ENCODE measurements at places on chromosomes 1 and 21.
A peak's percentile ranks its signal among the peaks of the same experiment; 100 is the strongest.

GRCh38 chr1:74161497-74161896 lies 36.5 kb downstream of the LRRIQ3 start:
- no peak for DNase-seq

DNA sequence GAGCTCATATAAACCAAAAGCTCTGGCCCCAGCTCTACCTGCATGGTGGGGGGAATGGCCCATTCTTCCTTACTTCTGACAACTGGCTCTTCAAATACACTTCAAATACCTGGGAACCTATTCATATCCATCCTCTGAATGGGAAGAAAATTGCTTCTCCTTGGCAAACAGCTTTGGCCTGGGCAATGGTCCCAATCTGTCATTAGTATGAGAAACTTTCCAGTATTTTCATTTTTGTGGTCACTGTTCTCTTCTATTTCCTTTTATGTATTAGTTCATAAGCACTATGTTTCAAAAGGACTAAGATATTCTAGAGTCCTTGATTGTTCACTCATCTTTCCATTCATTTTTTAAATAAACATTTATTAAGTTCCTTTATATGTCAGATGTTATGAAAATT lies 5.2 kb upstream of the HSD3B2 start:
- DNase-seq, result no peak

- DNase-seq, result peak; percentile 21
Measured at GRCh38 chr1:204152310-204153044, 633 bp upstream of the ETNK2 start.

DNA sequence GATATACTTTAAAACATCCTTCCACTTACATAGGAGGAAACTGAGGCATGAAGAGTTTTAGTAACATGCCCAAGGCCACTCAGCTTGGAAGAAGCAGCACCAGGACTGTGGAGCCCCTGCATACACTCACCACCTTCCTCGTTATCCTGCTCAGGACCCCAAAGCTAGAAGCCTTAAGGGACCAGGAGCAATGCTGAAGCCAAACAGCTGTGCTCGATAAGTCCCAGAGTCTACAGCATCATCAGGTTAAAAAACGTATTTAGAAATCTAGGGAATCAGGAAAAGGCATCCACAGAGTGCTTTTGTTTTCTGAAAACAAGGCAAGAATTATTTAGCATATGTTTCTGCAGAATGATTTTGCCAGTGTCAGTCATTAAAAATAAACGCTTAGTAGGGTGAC lies 301.7 kb upstream of the ESRRG start:
- DNase-seq, result no peak

DNA sequence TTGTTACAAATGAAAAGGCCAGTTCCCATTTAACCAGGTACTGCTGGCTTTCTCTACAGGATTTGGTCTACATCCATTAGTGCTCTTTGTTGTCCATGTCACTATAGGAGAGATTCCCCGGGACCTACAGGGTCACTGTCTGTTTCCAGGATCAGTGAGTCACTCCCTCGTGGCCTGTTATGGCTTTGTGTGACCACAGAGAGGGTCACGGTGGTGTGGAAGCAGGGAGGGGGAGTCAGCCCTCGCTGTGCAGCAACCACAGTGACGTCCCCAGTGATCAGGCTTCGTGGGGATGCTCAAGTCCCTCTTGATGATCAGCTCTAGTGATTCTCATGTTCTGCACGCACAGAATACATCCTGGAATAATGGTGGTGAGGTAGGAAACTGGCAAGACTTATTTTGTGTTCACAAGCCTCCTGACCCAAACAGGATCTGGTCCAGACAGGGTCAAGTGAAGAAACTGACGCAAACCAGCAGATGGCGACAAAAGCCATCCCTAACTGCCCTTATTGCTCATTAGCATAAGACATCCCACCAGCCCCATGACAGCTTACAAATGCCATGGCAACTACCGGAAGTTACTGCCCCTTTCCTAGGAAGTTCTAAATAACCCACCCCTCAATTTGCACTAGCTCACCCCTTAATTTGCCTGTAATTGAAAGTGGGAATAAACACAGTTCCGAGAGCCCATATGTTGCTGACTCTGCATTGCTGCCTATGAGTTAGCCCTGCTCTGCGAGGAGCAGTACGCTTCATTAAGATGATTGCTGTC lies 98.5 kb downstream of the DISC1 start:
- DNase-seq, result peak; percentile 37

GRCh38 chr1:27594564-27595510 lies 9.1 kb downstream of the AHDC1 start:
- peak; percentile 46 for DNase-seq

GRCh38 chr1:109776206-109776835 lies 12.6 kb upstream of the EPS8L3 start:
- no peak for DNase-seq

Measured in activated CD8-positive, alpha-beta T cell treated with anti-CD3 and anti-CD28 coated beads for 36 hours (primary cell).